Neural progenitor cell (in vitro differentiated cells): ENCODE measurements at places on chromosomes 11 and 22. TPM values are rescaled to one million over a fixed set of nuclear protein-coding genes. Genes with fewer than 3 reads are reported as not detected.

Gene RNF26
- 17.1 and 48.2 TPM in 2 replicates for total RNA-seq

Gene UEVLD
- 16.1 and 20.4 TPM in 2 replicates for total RNA-seq

Gene CXCR5
- total RNA-seq = not detected in 2 replicates

Gene UPK3A
- total RNA-seq = 0.50 TPM in 1 of 2 replicates, not detected in the other

Gene C11orf16
- not detected in 2 replicates for total RNA-seq

Gene DEUP1
- not detected in 2 replicates for total RNA-seq

Gene SYNGR1
- 11.0 and 26.9 TPM in 2 replicates for total RNA-seq

Gene OR6X1
- not detected in 2 replicates for total RNA-seq

Gene SCN4B
- 3.6 and 7.1 TPM in 2 replicates for total RNA-seq

Gene IFITM10
- total RNA-seq = 0.34 TPM in 1 of 2 replicates, not detected in the other

Gene ST14
- 1.4 and 2.4 TPM in 2 replicates for total RNA-seq

Gene PDGFD
- 2.9 and 3.7 TPM in 2 replicates for total RNA-seq

Gene KRTAP5-1
- not detected in 2 replicates for total RNA-seq

Gene TMEM191B
- total RNA-seq = 0.46 TPM in 1 of 2 replicates, not detected in the other

- H3K27ac ChIP-seq = no peak overlapping the region
- no peaks in the 10 kb centered on the region for H3K36me3 ChIP-seq
- DNase-seq = no peak
- H3K4me3 ChIP-seq = no peak overlapping the region
- no peaks in the 10 kb centered on the region for H3K27me3 ChIP-seq
Observed at GRCh38 chr22:18056807-18057474, 20.8 kb upstream of the PEX26 start.

GRCh38 chr22:44965171-44965570 is 44.6 kb downstream of the PHF21B start:
- peaks cover 3% of the 10 kb centered on the region for H3K36me3 ChIP-seq
- H3K27ac ChIP-seq = no peak overlapping the region
- no peak overlapping the region for H3K4me3 ChIP-seq
- no peaks in the 10 kb centered on the region for H3K27me3 ChIP-seq
- no peak for DNase-seq

GRCh38 chr11:123640677-123641494 is 13.5 kb downstream of the SCN3B start:
- H3K27ac ChIP-seq = no peak overlapping the region
- no peaks in the 10 kb centered on the region for H3K4me1 ChIP-seq
- no peaks in the 10 kb centered on the region for H3K36me3 ChIP-seq
- DNase-seq = peak; percentile 71

- H3K36me3 ChIP-seq = no peaks in the 10 kb centered on the region
- DNase-seq = no peak
- no peaks in the 10 kb centered on the region for H3K4me1 ChIP-seq
- H3K4me3 ChIP-seq = no peak overlapping the region
Observed at GRCh38 chr11:2076441-2076840, 62.7 kb downstream of the IGF2 start.

DNA sequence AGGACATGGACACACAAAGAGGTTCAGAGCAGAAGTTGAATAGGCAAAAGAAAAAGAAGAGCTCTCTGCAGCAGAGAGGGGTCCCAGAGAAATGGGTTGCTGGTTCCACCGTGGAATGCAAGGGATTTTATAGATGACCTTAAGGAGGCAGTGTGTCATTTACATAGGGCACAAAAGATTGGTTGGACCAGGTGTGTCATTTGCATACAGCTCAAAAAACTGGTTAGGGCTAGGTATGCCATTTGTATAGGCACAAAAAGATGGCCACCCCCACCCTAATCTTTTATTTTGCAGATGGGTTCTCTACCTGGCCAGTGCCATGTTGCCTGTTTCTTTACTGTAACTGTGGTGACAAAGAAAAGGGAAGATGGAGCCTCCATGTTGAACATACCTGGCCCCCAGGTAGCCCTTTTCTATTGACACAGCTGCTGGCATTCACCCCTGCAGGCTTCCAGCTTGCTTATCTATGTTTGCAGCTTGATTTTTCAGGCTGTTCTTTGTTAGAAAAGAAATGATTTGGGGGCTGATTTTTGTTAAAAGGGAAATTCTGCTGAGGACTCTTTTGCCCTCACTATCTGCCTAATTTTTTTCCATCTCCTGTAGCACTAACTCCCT is 3.1 kb upstream of the CAVIN3 start:
- no peak for DNase-seq
- H3K4me1 ChIP-seq = peaks cover 54% of the 10 kb centered on the region
- no peak overlapping the region for H3K27ac ChIP-seq
- no peaks in the 10 kb centered on the region for H3K36me3 ChIP-seq

GRCh38 chr11:86931548-86932258 is 23.5 kb downstream of the FZD4 start:
- H3K27ac ChIP-seq = no peak overlapping the region
- no peak for DNase-seq
- H3K27me3 ChIP-seq = no peaks in the 10 kb centered on the region
- no peaks in the 10 kb centered on the region for H3K4me1 ChIP-seq
- no peak overlapping the region for H3K4me3 ChIP-seq
- H3K36me3 ChIP-seq = no peaks in the 10 kb centered on the region

DNA sequence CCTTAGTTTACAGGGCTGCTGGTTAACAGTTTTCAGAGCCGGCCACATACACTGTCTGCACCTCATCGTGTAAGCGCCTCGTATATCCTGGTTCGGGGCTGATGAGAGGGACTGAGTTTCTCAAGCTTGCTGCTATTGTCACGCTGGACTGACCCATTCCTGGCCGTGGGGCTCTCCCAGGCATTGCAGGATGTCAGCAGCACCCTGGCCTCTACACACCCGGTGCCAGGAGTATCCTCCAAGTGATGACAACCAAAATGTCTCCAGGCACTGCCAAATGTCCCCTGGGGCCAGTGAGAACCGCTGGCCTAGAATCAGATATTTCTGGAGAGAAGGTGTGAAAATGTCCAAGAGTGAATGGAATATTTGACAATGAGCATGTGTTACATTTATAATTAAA is 82.8 kb downstream of the ST3GAL4 start:
- DNase-seq = no peak
- H3K27me3 ChIP-seq = no peaks in the 10 kb centered on the region
- H3K4me3 ChIP-seq = no peak overlapping the region
- H3K4me1 ChIP-seq = peaks cover 38% of the 10 kb centered on the region
- no peaks in the 10 kb centered on the region for H3K36me3 ChIP-seq

DNA sequence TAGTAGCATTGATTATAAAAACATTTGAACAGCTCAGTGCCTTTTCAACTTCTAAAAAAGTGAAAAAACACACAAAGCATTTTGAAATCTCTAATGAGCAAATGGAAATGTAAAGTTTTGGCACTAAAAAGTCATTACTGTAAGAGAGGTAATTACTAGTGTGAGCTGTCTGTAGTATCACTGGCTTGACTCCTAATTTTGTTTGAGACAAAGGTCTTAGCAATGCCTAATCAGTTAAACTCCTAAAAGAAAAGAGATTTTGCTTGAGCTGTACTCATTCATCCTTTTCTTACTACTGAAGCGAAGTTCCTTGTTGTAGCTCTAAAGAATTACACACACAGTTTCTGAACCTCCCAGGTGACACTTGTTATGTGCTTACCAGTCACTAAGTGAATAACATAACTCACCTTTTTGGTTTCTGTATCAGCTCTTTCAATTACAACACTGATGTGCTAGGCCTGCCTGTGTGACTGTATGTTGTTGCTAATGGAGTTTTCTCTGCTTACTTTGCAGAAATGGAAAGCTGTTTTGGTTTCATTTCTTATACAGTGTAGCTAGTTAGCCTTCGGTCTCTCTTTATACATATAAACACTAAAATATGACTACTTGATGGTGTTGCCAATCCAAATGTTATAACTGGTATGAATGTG is 924.4 kb upstream of the TENM4 start:
- peak overlapping the region; percentile 57 for H3K27ac ChIP-seq
- peaks cover 26% of the 10 kb centered on the region for H3K4me1 ChIP-seq
- peak; percentile 7 for DNase-seq
- no peaks in the 10 kb centered on the region for H3K36me3 ChIP-seq
- no peak overlapping the region for H3K4me3 ChIP-seq

- H3K27me3 ChIP-seq = no peaks in the 10 kb centered on the region
- H3K27ac ChIP-seq = no peak overlapping the region
- no peaks in the 10 kb centered on the region for H3K4me1 ChIP-seq
- no peaks in the 10 kb centered on the region for H3K36me3 ChIP-seq
- no peak overlapping the region for H3K4me3 ChIP-seq
- no peak for DNase-seq
Observed at GRCh38 chr11:62402960-62403730, 15.7 kb upstream of the SCGB1A1 start.

GRCh38 chr11:9616042-9616675 is 42.7 kb downstream of the WEE1 start:
- DNase-seq = no peak
- H3K4me3 ChIP-seq = no peak overlapping the region
- peaks cover 7% of the 10 kb centered on the region for H3K27me3 ChIP-seq
- no peaks in the 10 kb centered on the region for H3K36me3 ChIP-seq
- no peak overlapping the region for H3K27ac ChIP-seq
- H3K4me1 ChIP-seq = peaks cover 10% of the 10 kb centered on the region

GRCh38 chr11:76850130-76850529 is 10.6 kb upstream of the ACER3 start:
- DNase-seq = no peak
- H3K27me3 ChIP-seq = no peaks in the 10 kb centered on the region
- H3K36me3 ChIP-seq = no peaks in the 10 kb centered on the region
- no peak overlapping the region for H3K4me3 ChIP-seq
- no peaks in the 10 kb centered on the region for H3K4me1 ChIP-seq
- no peak overlapping the region for H3K27ac ChIP-seq

DNA sequence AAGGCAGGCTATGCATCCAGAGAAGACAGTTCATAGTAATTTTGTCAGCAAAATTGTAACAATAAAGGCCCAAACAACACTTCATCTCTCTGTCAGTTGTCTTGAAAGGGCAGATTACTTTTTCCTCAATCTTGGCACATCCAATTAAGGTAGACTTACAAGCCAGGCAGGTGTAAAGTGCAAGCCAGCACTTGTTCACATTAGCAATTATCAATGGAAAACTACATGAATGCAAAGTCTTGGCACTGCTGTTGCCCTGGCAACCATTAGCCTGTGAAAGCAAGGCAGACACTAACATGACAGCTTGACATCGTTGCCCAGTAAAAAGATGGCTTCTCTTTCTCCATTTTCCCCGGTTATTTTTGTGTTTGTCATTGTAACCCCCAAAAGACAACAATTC is 677.2 kb upstream of the TENM4 start:
- no peaks in the 10 kb centered on the region for H3K36me3 ChIP-seq
- H3K4me3 ChIP-seq = no peak overlapping the region
- no peak overlapping the region for H3K27ac ChIP-seq
- peak; percentile 14 for DNase-seq
- H3K4me1 ChIP-seq = peaks cover 18% of the 10 kb centered on the region

DNA sequence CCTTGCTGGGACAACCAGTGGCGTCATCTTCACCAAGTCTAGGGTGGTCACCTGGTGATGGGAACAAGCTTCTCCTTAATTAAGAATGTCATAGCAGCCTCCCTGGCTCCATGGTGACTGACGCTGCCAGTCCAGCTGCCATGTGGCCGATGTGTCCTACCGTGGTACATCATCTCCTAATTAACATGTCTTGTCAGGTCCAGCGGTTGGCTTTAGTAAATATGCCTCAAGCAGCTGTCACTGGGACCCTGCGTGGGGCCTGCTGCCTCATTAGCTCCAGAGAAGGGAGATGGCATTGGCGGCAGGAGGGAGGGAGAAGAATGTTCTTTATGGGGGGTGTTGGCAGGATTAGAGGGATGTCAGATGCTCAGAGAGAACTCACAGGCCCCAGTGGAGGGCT is 271.9 kb downstream of the ST3GAL4 start:
- H3K4me1 ChIP-seq = peaks cover 10% of the 10 kb centered on the region
- no peak for DNase-seq
- no peaks in the 10 kb centered on the region for H3K27me3 ChIP-seq
- H3K27ac ChIP-seq = no peak overlapping the region

- H3K27ac ChIP-seq = no peak overlapping the region
- H3K27me3 ChIP-seq = no peaks in the 10 kb centered on the region
- H3K36me3 ChIP-seq = no peaks in the 10 kb centered on the region
- H3K4me3 ChIP-seq = no peak overlapping the region
- DNase-seq = no peak
- H3K4me1 ChIP-seq = no peaks in the 10 kb centered on the region
Observed at GRCh38 chr11:78535920-78536319, 38.7 kb downstream of the NARS2 start.

DNA sequence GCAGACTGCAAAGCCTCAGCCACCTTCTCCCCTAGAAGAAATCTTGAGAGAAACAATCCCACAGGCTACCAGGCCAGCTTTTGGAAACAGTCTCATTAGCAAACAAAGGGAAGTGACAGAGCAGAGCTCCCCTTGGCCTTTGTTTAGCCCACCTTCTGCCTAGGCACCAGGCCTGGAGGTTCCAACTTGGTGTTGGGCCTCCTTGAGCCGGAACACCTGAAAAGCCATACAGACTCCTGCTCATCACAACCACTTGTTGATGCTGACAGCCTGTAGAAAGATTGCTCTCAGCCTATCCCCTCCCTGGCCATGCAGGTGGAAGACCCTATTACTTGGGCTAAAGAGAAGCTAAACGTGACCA is 26.6 kb downstream of the KCNQ1OT1 start:
- no peak overlapping the region for H3K4me3 ChIP-seq
- H3K27me3 ChIP-seq = no peaks in the 10 kb centered on the region
- peaks cover 22% of the 10 kb centered on the region for H3K4me1 ChIP-seq
- no peak overlapping the region for H3K27ac ChIP-seq
- H3K36me3 ChIP-seq = no peaks in the 10 kb centered on the region

DNA sequence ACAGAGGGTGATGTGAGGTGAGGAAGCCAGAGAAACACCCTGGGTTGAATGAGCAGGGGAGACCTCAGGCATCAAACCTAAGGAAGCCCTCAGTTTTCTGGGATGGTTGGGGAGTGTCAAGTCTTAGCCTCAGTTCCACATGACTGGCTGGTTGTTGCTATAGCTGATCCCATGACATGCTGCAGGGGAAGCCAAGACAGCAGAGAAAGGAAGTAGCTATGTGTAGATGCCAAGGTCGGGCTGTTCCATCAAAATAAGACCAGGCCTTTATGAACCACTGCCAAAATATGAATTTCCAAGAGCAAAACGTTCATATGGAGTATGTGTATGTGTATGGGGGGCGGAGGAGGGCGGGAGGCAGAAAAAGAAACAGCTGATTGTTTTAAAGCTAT is 11.6 kb downstream of the CD59 start:
- peaks cover 12% of the 10 kb centered on the region for H3K4me1 ChIP-seq
- H3K27ac ChIP-seq = no peak overlapping the region
- no peaks in the 10 kb centered on the region for H3K36me3 ChIP-seq

- H3K4me3 ChIP-seq = no peak overlapping the region
- H3K4me1 ChIP-seq = peaks cover 17% of the 10 kb centered on the region
- no peaks in the 10 kb centered on the region for H3K27me3 ChIP-seq
- H3K36me3 ChIP-seq = no peaks in the 10 kb centered on the region
- no peak overlapping the region for H3K27ac ChIP-seq
- peak; percentile 69 for DNase-seq
Observed at GRCh38 chr11:64558065-64558745, 32.8 kb upstream of the SLC22A12 start.

GRCh38 chr22:33957086-33957485 is 36.8 kb upstream of the LARGE1 start:
- H3K4me3 ChIP-seq = no peak overlapping the region
- no peaks in the 10 kb centered on the region for H3K27me3 ChIP-seq
- no peaks in the 10 kb centered on the region for H3K4me1 ChIP-seq
- H3K27ac ChIP-seq = no peak overlapping the region

GRCh38 chr22:24190159-24190540 is 8.9 kb downstream of the SUSD2 start:
- no peaks in the 10 kb centered on the region for H3K4me1 ChIP-seq
- DNase-seq = no peak
- no peak overlapping the region for H3K4me3 ChIP-seq
- H3K27me3 ChIP-seq = no peaks in the 10 kb centered on the region
- no peaks in the 10 kb centered on the region for H3K36me3 ChIP-seq
